ENCODE measurements at places on chromosomes 5 and 9.
A peak's percentile ranks its signal among the peaks of the same experiment; 100 is the strongest.

- DNase-seq, result no peak
These were observed 77.0 kb upstream of the PITX1 start for GRCh38 chr5:135110785-135111596.

DNA sequence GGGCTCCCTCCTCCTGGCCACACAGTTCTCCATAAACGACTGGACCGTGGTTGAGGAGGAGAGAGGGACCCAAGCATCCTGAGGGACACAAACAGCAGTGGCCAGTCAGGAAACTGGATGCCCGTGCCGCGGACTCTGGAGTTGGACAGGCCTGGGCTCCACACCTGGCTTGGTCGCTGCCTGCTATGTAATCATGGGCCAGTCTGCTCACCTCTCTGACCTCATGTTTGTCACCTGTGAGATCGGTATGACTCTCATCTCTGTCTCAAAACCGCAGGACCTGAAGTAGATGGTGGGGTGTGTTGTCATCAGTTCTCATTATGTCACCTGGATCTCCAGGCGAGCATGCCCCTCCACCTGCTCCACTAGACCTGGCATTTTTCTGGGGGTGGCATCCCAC, 14.5 kb downstream of the CXXC5 start:
- no peak for DNase-seq

GRCh38 chr5:104702212-104702611, 1139.6 kb upstream of the NUDT12 start:
- no peak for DNase-seq

DNA sequence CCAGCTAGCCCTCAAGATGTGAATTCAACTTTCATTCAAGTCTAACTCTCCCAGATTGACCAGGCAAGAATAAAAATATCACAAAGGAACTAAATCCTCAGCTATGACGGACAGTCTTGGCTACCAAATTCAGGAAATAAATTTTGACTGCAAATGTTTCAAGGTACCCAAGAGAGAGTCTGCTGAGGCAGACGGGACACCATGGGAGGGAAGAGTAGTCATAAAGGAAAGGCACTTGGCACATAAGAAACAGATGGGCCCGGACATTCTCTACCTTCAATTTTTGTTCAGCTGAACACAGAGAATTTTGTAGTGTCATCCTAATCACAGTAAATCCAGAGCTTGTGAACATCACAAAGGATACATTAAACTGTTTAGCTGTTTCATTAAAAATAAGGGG, 390.0 kb downstream of the DTWD2 start:
- DNase-seq, result no peak

DNA sequence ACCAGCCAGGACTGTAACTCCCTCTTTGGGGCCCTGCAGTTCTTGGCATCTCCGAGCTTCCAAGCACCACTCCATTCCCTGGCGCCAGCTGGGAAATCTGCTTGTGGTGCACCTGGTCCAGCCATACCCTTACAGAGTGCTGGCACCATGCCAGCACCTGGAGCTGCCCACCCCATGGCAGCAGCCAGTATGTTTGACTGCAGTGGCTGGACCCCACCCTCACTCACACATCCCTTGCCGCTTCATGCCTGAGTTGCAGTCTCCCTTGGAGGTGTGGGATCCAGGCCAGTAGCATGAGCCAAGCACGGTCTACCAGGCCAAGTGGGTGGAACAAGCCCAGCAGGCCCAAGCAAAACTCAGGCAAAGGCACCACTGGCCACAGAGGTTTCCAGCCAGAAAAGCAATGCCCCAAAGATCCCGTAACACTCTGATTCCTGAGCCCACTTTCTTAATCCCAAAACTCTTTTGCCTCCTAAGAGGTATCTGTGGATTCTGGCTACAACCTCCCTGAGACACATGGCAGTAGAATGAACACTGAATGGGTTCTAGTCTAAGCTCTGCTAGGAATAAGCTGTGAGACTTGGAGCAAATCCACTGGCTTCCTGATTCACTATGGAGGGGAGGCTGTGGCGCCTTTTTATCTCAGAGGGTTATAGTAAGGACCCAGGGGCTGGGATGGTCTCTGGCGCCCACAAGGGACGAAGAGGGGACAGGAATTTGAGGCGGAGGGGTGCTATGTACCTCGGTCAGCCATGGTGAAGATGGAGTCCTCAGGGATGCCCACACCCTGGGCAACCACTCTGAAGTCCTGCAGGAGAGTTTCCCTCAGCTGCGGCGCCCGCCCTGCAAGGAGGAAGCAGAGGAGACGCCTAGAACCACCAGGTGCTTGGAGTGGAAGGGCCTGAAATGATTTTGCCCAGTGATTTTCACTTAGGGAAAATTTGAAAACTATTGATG, 5.6 kb downstream of the AMBP start:
- DNase-seq, result no peak

DNA sequence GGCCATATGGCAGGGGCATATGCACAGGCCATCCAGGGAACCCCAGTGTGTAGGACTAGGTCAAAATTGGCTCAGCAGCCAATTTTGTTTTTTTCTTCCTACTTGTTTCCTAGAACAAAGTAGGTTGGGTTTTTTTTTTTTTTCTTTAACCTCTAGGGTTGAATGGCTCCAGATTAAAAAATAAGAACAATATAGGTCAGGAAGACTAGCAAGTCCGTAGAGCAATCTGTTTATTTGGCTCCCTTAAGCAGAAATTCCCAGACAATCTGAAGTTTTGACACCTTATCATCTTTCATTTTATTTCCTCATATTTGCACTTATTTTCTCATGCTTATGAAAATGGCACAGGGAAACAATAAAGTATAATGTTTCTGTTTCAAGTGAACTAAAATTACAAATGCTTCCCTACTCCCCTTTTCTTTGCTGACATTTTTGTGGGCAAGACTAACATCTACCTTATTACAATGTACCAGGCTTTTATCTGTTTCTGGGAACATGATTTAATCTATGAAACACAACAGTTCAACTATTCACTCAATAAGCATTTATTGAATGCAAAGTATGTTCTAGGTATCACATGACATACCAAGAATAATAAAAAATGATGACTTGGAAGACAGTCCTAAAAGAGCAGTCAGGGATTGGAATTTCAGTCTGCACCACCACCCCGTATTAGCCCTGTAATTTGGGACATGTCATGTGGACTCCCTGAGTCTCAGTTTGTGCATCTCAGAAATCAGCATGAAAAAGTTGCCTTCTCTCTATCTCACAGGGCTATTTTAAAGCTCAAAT, 30.5 kb downstream of the TLR4 start:
- no peak for DNase-seq

DNA sequence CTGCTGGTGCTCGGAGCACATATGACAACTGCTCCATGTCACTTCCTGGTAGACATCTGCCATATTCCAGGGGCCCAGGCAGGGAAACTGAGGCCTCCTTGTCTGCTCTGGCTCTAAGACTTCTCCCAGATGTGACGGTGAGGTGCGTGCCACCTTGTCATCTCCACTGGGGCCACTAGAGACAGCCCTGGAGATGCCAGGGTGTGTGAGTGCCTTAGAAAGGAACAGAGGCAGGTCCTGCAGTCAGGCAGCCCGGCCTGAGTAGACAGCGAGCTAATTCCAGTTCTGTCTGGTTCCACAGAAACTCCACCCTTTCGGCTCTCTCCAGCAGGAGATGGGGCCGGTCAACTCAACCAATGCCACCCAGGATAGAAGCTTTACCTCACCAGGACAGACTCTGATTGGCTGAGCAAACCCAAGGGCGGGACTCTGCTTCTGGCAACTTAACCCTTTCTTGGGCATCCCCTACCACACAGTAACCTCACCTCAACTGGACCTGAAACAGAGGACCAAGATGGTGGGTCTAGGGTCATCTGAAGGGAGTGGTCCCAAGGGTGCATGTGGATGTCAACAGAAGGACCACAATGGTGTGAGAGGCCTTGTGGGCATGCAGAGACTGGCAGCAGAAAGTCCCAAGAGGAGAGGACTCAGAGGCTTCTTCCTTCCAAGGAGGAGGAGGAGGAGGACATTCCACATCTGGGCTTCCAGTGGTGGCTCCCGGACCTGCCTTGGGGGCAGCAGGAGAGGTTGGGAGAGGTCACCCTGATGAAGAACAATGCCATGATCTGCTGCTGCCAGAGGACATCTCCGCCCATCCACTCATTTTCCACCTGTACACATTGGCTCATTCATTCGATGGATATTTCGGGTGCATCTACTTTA, 77.7 kb downstream of the RGS3 start:
- peak; percentile 71 for DNase-seq

DNA sequence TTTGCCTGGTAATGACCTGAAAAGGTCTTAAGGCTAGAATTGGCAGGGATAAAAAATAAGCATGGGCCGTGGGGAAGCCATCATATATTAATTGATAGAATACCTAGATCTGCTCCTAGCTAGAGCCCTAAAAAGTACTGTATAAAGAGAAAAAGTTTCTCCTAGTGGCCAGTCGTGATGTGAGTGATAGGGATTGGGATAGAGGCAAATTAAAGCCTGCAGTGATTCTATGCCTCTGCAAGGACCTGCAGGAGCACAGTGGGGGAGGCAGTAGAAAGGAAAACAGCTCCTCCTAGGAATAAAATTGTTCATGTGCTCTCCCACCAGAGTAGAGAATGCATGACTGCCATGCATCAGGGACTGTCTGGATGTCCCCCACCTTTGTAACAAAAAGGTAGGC, 56.2 kb upstream of the FTMT start:
- DNase-seq, result no peak

DNA sequence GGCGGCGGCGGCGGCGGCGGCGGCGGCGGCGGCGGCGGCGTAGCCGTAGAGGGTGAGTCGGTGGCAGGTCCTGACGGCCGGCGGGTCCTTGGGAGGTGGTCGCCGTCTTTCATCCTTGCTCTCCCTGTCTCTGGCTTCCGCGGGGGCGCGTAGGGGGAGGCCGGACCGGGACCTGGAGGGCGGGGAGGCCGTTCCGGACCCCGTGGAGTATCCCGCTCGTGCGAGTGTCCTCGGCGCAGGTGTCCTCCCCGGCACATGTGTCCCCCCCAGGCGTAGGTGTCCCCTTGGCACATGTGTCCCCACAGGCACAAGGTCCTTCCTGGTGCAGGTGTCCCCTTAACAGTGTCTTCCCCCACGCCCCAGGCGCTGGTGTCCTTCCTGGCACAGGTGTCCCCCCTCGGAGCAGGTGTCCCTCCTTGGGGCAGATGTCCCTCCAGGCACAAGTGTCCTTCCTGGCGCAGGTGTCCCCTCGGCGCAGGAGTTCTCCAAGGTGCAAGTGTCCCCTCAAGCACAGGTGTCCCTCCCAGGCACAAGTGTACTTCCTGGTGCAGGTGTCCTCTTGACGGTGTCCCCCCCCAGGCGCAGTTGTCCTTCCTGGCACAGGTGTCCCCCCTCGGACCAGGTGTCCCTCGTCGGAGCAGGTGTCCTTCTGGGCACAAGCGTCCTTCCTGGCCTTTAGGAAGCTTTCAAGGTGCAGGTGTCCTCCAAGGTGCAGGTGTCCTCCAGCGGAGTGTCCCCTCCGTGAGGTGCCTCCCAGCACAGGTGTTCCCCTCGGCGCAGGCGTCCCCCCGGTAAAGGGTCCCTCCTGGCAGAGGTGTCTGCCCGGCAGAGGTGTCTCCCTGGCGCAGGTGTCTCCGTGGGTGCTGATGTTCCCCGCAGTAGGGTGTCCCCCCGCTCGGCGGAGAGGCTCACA, 519 bp downstream of the EXOC3 start:
- DNase-seq, result no peak

- no peak for DNase-seq
These were observed 69.1 kb downstream of the ADAMTS2 start for GRCh38 chr5:179275941-179276837.

GRCh38 chr9:125241863-125242739, 958 bp upstream of the HSPA5 start:
- no peak for DNase-seq

GRCh38 chr5:158611581-158611980, 488.1 kb downstream of the EBF1 start:
- no peak for DNase-seq

GRCh38 chr9:37920471-37921167, 16.7 kb upstream of the SLC25A51 start:
- peak; percentile 41 for DNase-seq

DNA sequence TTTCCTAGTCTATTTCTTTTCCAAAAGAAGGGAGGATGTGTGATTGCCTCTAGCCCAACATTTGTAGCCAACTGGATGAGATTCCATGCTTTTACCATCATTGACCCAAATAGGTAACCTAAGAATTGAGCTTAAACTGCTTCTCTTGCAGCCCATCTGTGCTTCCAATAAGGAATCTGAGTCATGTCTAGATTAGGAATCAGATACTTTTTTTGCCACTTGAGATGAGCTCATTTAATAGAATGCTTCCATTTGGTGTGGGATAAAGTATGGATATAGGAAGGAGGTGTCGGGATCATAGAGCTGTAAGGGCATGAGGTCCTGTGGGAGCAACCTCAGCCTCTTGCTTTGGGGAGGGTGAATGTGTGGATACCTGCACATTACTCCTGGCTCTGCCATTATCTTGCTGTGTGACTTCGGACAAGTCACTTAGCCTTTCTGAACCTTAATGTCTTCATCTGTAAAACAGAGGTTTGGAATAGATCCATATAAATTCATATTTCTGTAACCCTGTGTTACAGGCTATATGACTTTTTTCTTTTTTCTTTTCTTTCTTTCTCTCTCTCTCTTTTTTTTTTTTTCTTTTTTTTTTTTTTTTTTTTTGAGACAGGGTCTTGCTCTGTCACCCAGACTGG, 56.2 kb downstream of the MAP1B start:
- no peak for DNase-seq

- DNase-seq, result no peak
These were observed 32.0 kb upstream of the HSD17B3 start for GRCh38 chr9:96333958-96334357.

- no peak for DNase-seq
These were observed 607 bp downstream of the PRELID2 start for GRCh38 chr5:145834554-145834916.

- no peak for DNase-seq
These were observed 431.4 kb upstream of the CCNG1 start for GRCh38 chr5:163005949-163006348.

DNA sequence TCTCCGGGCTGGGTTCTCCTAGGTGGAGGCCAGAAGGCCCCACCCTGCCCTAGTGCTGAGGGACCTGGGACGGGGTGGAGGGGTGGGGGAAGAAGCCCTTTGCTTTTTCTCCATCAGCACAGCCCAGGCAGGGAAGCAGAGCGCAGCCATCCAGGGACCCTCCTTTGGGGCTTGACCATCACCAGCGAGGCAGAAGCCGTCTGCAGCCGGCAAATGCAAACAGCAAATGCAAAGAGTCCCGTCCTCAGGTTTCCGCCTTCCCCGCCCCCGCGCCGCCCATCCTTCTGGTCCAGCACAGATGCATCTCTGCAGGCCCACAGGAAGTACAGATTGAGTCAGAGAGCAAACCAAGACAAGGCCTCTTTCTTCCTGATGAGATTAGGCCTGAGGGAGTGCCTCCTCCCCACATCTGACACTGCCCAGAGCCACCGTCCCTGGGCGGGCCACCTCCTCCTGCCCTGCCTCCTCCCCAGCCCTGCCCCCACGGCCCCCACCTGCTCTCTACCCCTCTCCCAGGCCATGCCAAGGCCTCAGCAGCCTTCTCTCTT, 23.4 kb downstream of the CORO2A start:
- DNase-seq, result peak; percentile 64

GRCh38 chr9:126613651-126614050, at the start of gene LMX1B:
TSS of gene LMX1B (plus strand) at chr9:126613928. CDS start at chr9:126614450, 522 bp downstream.
- peak; percentile 76 for DNase-seq

DNA sequence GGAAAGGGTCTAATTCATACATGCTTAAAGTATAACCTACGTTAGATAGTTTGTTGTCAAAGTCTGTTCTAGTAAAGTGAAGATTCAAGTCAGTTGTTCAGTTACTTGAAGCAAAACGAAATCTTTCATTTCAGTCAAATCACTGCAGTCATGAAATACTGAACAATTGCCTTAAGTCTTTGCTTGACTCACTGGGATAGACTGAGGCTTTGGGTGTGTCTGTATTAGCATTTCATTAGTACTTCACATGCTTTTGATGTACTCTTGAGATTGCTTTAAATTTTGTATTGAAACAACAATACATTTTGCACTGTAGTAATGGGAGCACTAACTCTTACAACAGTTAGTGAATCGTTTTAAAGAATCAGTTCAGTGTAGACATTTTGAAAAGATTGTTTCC, 4.0 kb upstream of the CMYA5 start:
- no peak for DNase-seq

All from nephron progenitor cell (in vitro differentiated cells).